ENCODE measurements at places on chromosomes 7 and 10.

- no peak for DNase-seq
These were observed 29.1 kb downstream of the RSU1 start for GRCh38 chr10:16788125-16788524.

GRCh38 chr7:42931447-42931833 lies 534 bp downstream of the PSMA2 start:
- no peak for DNase-seq

DNA sequence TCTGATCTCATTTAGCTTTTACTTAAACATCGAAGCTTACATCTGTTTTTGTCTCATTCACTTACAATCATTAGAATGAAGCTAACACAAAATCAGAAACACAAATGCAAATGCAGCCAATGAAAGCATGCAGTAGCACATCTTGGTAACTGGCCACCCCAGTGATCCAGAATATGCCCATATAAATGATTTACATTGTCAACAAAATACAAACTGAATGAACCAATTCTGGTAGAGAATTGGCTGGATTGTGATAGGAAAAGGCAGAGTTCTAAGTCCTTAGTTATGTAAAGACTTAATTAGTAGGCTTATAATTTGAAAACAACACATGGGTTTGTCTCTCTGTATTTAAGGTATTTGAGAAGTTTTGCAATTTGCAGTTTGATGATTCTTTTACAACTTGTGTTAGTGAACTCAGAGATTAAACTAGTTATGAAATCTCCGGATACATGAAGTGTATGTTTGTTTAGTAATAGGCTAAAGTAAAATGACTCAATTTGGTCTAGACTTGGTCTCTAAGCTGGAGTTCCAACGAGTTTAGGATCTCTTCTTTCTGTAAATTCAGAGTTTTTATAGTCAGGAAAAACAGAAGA lies 21.2 kb downstream of the TECTB start:
- DNase-seq = no peak

DNA sequence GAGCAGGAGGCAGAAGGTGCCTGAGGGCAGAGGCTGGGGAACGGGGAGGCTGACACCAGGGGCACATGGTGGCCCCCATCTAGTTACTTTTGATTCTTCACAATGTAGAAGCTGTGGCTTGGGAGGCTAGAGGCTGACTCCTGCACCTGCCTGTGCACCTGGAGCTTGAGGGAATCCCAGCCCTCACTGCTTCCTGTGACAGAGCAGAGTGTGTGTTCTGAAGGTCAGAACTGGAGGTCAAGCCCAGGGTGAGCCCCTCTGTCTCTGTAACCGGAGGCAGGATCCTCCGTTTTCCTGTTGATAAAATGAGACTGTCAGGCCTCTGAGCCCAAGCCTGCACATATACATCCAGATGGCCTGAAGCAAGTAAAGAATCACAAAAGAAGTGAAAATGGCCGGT lies 124.8 kb downstream of the ACTR3B start:
- DNase-seq = no peak

DNA sequence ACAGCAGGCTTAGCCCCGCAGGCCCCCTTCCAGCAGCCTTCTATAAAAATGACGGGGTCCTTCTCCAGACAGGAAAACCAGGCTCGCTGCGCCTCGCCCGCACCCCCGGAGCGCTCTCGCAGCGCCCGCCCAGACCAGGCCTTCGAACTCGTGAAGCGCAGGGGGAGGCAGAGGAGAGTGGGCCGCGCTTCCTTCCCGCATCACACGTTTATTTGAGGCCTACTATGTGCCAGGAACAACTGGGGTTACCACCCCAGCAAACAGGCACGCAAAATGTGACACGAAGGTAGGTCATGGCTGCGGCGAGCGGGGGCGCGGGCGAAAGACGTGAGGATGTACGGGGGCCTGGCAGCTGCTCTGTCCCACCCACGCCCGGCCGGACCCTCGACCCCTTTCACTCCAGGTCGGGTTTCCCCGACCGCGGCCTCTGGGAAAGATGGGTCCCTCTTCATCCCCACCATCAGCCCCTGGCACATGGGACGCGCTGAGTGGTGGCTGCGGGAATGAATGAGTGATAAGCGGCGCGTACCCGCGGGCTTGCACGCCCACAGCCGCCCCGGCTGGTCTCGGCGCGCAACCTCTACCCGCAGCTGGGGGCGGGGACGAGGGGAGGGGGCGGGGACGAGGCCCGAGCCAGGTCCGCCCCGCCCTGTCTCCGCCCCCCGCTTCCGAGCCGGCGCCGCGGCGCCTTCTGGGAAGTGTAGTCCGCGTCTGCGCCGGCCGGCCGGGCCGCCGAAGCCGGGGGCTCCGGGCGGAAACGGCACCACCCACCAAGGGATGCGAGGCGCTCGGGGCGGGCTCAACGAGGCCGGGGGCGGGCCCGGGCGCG lies 59.1 kb downstream of the ZNF467 start:
- peak; percentile 87 for DNase-seq

- DNase-seq = no peak
These were observed 8.6 kb downstream of the BTBD16 start for GRCh38 chr10:122279725-122280141.

DNA sequence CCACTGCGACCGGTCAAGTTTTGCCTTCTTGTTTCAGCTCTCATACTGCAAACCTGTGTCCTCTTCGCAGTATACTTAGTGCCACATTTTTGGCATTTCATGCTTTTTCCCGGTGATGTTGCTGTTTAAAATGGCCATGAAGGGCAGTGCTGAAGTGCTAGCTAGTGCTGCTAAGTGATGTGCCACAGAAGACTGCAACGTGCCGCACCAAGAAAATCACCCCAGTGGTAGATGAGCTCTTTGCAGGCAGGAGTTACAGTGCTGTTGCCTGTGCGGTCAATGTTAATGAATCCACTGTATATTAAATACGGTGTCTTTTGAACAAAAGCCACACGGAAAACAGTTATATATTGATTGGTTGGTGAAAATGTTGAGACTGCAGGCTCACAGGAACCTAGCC lies 120.3 kb downstream of the ANLN start:
- DNase-seq = no peak

- DNase-seq = no peak
These were observed 37.2 kb downstream of the PIK3AP1 start for GRCh38 chr10:96683065-96683464.

- no peak for DNase-seq
These were observed 129.0 kb upstream of the AGR3 start for GRCh38 chr7:17010637-17011300.

DNA sequence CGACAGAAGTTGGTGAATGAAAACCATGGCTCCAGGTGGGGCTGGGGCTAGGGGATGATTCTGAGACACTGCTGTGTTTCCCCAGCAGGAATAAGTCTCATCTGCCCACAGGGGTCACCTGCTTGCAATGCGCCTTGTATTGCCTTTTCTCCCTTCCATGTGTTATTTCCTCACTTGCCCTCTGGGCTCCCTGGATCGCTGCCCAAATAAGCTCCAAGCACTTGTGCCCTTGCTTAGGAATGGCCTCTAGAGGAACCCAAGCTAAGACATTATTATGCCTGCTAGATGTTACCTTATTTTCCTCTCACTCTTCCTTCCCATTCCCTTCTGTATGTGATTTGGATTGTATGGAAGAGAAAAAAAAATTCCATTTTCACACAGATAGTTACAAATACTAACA lies 24.8 kb upstream of the PLPP4 start:
- no peak for DNase-seq

GRCh38 chr7:3266240-3266639 lies 34.8 kb upstream of the SDK1 start:
- DNase-seq = no peak

GRCh38 chr10:114655671-114656070 lies 2.4 kb downstream of the ABLIM1 start:
- DNase-seq = no peak

- DNase-seq = no peak
These were observed 19.3 kb downstream of the TCAF1 start for GRCh38 chr7:143882604-143883078.

DNA sequence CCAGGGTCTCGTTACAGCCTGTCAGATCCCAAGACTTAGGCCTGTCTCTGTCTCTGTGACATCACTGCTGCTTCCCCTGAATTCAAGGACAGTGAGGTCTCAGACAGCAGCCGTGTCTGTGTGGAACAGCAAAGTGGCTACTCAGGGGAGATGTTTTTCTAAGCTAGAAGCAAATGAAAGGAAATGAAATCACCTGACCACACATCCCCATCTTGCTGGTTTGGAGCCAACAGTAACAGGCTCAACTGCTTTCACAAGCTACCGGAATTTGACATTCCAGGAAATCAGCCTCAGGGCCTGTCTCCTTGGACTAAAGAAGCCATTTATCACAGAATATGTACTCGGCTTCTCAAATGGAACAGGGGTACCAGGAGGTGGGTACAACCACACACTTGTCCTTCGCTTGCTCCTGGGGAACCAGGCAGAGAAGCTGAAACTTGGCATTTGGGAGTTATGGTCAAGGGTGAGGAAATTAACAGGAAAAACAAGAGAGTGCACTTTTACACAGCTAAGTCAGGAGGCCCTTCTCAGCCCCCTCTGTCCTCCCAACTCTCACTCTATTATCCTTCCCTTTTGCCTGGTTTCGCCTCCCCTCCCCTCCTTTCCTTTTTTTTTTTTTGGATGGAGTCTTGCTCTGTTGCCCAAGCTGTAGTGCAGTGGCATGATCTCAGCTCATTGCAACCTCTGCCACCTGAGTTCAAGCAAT lies 73.2 kb downstream of the SPDYE5 start:
- DNase-seq = no peak

- DNase-seq = no peak
These were observed 557.4 kb upstream of the ADARB2 start for GRCh38 chr10:2294739-2295138.

DNA sequence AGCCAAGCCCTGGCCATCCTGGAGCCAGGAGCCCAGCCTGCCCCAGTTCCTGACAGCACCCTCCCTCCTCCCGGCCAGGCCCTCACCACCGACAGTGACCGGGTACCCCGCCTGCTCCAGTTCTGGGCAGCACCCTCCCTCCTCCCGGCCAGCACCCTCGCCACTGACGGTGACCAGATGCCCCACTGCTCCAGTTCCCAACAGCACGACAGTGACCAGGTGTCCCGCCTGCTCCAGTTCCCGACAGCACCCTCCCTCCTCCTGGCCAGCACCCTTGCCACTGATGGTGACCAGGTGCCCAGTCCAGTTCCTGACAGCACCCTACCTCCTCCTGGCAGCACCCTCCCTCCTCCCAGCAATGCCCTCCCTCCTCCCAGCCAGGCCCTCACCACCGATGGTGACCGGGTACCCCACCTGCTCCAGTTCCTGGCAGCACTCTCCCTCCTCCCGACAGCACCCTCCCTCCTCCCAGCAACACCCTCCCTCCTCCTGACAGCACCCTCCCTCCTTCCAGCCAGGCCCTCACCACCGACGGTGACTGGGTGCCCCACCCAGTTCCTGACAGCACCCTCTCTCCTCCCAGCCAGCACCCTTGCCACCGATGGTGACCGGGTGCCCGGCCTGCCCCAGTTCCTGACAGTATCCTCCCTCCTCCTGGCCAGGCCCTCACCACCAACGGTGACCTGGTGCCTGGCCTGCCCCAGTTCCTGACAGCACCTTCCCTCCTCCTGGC lies 40.3 kb downstream of the VIPR2 start:
- DNase-seq = no peak

DNA sequence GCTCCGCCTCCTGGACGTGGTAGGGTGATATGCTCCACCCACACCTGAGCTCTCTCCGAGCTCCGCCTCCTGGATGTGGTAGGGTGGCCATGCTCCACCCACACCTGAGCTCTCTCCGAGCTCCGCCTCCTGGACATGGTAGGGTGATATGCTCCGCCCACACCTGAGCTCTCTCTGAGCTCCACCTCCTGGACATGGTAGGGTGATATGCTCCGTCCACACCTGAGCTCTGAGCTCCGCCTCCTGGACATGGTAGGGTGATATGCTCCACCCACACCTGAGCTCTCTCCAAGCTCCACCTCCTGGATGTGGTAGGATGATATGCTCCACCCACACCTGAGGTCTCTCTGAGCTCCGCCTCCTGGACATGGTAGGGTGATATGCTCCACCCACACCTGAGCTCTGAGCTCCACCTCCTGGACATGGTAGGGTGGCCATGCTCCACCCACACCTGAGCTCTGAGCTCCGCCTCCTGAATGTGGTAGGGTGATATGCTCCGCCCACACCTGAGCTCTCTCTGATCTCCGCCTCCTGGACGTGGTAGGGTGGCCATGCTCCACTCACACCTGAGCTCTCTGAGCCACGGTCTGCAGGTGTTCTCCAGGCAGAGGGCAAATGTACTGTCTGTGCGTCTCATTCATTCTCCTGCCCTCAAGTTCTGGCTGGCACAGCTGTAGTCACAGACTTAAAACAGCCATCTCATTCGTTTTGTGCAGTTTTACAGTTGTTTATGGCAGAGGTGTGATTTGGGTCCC lies 252.4 kb downstream of the DIP2C start:
- DNase-seq = no peak

GRCh38 chr7:149865437-149865836 lies 8.3 kb upstream of the ATP6V0E2 start:
- peak; percentile 78 for DNase-seq

- no peak for DNase-seq
These were observed 54.0 kb downstream of the ADAM12 start for GRCh38 chr10:126334272-126334671.

GRCh38 chr10:117568334-117568733 lies 25.8 kb downstream of the EMX2 start:
- no peak for DNase-seq

- DNase-seq = no peak
These were observed at the start of gene CTBP2 for GRCh38 chr10:125159932-125160855. TSS of gene CTBP2 (minus strand) at chr10:125160563.

GRCh38 chr7:125032943-125033342 lies 103.3 kb upstream of the POT1 start:
- no peak for DNase-seq

GRCh38 chr7:151058781-151059366 lies 515 bp upstream of the SLC4A2 start:
- DNase-seq = peak; percentile 13

- DNase-seq = no peak
These were observed 387.5 kb upstream of the LRRTM3 start for GRCh38 chr10:66538371-66538770.

DNA sequence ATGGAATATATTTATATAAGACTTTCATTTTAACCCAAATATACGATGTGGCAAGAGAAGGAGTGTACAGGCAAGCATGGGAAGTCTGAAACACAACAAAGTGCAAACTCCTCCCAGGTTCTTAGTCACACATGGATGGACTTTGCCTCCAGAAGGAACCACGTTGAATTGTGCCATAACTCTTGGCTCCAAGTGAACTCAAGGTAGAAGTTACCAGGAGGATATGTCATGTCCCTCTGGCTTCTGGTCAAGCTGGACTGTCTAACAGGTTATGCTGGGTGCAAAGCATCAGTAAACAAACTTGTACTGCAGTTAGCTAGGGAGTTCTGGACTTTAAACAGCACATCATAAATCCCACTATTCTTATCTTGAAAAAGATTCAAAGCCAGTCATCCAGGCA lies 328.3 kb upstream of the TEX47 start:
- no peak for DNase-seq

GRCh38 chr7:92498557-92498956 lies 20.8 kb upstream of the ERVW-1 start:
- DNase-seq = no peak
